Activated CD8-positive, alpha-beta memory T cell treated with anti-CD3 and anti-CD28 coated beads for 4 hours (primary cell): ENCODE measurements at places on chromosomes 11 and 22.

- DNase-seq: no peak
These were observed 668 bp downstream of the MADD start for GRCh38 chr11:47270331-47271271.

- DNase-seq: no peak
These were observed 50.1 kb downstream of the FBLN1 start for GRCh38 chr22:45552580-45553350.

- no peak for DNase-seq
These were observed 51.7 kb upstream of the PAK1 start for GRCh38 chr11:77525455-77526091.

GRCh38 chr11:112773264-112773663 lies 188.0 kb upstream of the NCAM1 start:
- no peak for DNase-seq

DNA sequence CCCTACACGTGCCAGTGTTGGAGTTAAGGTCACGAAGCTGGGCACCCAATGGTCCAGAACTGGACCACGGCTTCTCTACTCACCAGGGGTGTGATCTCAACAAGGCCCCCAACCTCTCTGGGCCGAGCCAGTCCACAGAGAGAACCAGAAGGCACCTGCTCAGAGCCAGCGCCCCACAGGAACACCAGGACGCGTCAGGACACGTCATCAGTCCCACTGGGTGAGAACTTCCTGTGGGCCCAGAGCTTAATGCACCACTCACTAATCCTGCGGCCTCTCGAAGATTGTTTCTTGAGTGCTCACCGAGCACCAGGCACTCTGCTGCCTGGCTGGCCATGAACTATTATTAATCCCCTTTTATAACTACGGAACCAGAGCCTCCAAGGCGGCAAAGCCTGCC lies 10.1 kb downstream of the PHF21B start:
- no peak for DNase-seq

GRCh38 chr11:128872594-128872993 lies 5.5 kb upstream of the KCNJ1 start:
- no peak for DNase-seq

GRCh38 chr11:48169717-48170116 lies 46.9 kb upstream of the OR4B1 start:
- no peak for DNase-seq

GRCh38 chr22:18970176-18970947 lies 34.3 kb upstream of the PRODH start:
- DNase-seq: no peak

GRCh38 chr11:125807909-125808308 lies 20.0 kb downstream of the PATE3 start:
- no peak for DNase-seq
